Cerebellum (tissue), 4 donors: ENCODE measurements at places on chromosomes 11 and 22. TPM values are rescaled to one million over a fixed set of nuclear protein-coding genes. Genes with fewer than 3 reads are reported as not detected.

- DNase-seq: no peak
These were observed 45.2 kb downstream of the PLAAT5 start for GRCh38 chr11:63445720-63446119.

GRCh38 chr22:17830043-17830961, 56.0 kb upstream of the BID start:
- DNase-seq: peak; percentile 92

GRCh38 chr11:45078236-45079074, 68.0 kb upstream of the PRDM11 start:
- DNase-seq: peak; percentile 46

CARD10 gene
- total RNA-seq: 3.4 TPM

DNA sequence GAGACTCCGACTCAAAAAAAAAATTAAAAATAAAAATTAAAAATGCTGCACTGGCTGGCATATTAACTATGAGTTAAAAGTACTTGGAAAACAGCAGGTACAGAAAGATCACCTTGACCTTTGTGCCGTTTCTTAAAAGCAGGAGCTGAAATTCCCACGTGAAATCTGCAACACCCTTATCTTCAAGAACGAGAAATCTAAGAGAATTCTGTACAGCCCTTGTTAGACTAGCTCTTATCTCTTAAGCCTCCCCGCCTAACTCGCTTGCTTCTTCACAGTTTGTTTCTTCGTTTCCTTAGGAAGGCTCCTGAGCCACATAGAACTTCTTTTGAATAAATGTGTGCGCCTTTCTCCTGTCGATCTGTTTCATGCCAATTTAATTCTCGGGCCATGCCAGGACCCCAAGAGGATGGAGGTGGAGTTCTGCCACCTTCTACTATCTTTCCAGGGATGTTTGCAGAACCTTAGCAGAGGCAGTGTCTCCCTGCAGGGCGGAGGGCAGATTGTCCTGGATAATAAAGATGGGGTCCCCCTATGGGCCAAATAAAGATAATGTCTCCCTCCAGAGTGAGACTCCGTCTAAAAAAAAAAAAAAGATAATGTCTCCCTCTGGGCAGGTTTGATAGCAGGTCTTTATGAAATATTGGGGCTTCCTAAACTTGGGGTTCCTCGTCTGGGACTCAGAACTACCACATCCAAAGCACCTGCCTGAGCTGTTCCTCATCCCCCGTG, 27.4 kb upstream of the SYT8 start:
- no peak for DNase-seq

- no peak for DNase-seq
These were observed 2.6 kb upstream of the SMDT1 start for GRCh38 chr22:42076764-42077485.
